ENCODE measurements at places on chromosomes 7 and 10. TPM values are rescaled to one million over a fixed set of nuclear protein-coding genes. Genes with fewer than 3 reads are reported as not detected.

The HHEX gene
- total RNA-seq: 3.9 TPM

The SPDYE1 gene
- 0.18 TPM for total RNA-seq

The TMEM236 gene
- total RNA-seq: 0.07 TPM

The PRR15 gene
- not detected for total RNA-seq

The MICALL2 gene
- 3.4 TPM for total RNA-seq

The TMEM213 gene
- not detected for total RNA-seq

The TFR2 gene
- total RNA-seq: 4.5 TPM
